ENCODE measurements at places on chromosomes 6 and 20. TPM values are rescaled to one million over a fixed set of nuclear protein-coding genes. Genes with fewer than 3 reads are reported as not detected.

The SEL1L2 gene
- total RNA-seq = not detected

DNA sequence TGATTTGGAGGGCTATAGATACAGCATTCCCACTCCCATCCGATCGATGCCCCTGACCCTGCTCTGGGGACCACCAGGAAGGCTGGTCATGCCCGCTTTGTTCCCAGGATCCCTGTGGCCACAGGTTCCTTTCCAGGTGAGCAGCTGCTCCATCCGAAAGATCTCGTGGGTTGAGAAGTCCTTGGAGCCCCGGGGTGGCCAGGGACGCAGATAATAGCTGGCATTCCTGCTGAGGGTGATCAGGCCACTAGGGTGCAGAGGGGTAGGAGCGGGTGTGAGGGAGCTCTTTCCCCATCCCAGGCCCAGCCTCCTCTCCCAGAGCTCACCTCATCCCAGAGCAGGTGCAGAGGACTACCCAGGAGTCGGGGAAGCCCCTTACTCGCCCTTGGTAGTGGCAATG, 7.4 kb downstream of the ADAM33 start:
- H3K4me1 ChIP-seq = peaks cover 4% of the 10 kb centered on the region
- DNase-seq = no peak
- no peak overlapping the region for H3K4me3 ChIP-seq
- no peak overlapping the region for H3K27ac ChIP-seq

The SIGLEC1 gene
- total RNA-seq = not detected

- no peak overlapping the region for H3K27ac ChIP-seq
- H3K27me3 ChIP-seq = no peaks in the 10 kb centered on the region
- H3K4me3 ChIP-seq = no peak overlapping the region
- DNase-seq = no peak
- peaks cover 46% of the 10 kb centered on the region for H3K36me3 ChIP-seq
Measured at GRCh38 chr6:143802833-143803565, 40.1 kb upstream of the LTV1 start.

GRCh38 chr6:14620522-14620921, 502.9 kb downstream of the CD83 start:
- peaks cover 34% of the 10 kb centered on the region for H3K4me1 ChIP-seq
- peaks cover 4% of the 10 kb centered on the region for H3K36me3 ChIP-seq

The PCK1 gene
- not detected for total RNA-seq

DNA sequence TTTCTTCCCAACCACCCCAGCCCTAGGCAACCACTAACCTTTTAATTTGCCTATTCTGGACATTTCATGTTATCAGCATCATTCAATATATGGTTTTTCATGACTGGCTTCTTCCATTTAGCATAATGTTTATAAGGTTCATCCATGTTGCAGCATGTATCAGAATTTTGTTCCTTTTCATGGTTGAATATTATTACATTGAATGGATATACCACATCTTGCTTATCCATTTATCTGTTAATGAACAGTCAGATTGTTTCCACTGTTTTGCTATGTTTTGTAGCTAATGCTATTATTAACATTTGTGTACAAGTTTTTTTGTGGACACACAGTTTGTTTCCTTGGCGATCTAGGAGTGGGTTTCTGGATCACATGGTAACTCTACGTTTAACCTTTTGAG, 3.0 kb upstream of the DNAAF9 start:
- H3K4me3 ChIP-seq = no peak overlapping the region
- no peak for DNase-seq
- H3K27me3 ChIP-seq = peaks cover 3% of the 10 kb centered on the region
- no peak overlapping the region for H3K27ac ChIP-seq

The BTNL2 gene
- total RNA-seq = not detected

GRCh38 chr6:113651920-113652319, 205.2 kb upstream of the MARCKS start:
- DNase-seq = no peak
- no peaks in the 10 kb centered on the region for H3K4me1 ChIP-seq
- no peaks in the 10 kb centered on the region for H3K36me3 ChIP-seq
- no peak overlapping the region for H3K4me3 ChIP-seq

The DEFB132 gene
- total RNA-seq = not detected

- H3K27me3 ChIP-seq = no peaks in the 10 kb centered on the region
- H3K36me3 ChIP-seq = peaks cover 1% of the 10 kb centered on the region
- peak overlapping the region; percentile 91 for H3K27ac ChIP-seq
- peak overlapping the region; percentile 45 for H3K4me3 ChIP-seq
Measured at GRCh38 chr6:16712255-16712930, 48.9 kb downstream of the ATXN1 start.

The CLPSL2 gene
- total RNA-seq = not detected

DNA sequence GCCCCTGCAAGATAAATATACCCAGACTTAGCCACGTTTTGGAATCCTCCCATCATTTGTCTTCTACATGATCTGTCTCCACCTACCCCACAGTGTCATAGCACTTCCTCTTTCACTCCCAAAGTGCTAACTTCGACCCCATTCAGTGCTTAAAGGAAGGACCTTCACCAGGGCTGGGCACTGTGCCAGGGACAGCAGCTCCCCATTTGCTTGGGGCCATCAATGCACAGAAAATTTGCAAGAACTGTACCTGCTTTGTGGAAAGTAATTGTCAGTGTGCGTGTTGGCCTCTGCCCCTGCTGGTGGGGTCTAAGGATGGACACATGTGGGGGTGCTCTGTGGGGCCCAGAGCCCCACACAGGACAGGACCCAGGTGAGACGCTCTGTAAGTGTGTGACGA, 5.2 kb upstream of the BPIFA2 start:
- DNase-seq = no peak
- H3K27ac ChIP-seq = no peak overlapping the region
- H3K4me1 ChIP-seq = no peaks in the 10 kb centered on the region
- H3K36me3 ChIP-seq = no peaks in the 10 kb centered on the region
- no peak overlapping the region for H3K4me3 ChIP-seq

The RHAG gene
- total RNA-seq = not detected

The ASIP gene
- not detected for total RNA-seq

The CTAGE9 gene
- not detected for total RNA-seq

DNA sequence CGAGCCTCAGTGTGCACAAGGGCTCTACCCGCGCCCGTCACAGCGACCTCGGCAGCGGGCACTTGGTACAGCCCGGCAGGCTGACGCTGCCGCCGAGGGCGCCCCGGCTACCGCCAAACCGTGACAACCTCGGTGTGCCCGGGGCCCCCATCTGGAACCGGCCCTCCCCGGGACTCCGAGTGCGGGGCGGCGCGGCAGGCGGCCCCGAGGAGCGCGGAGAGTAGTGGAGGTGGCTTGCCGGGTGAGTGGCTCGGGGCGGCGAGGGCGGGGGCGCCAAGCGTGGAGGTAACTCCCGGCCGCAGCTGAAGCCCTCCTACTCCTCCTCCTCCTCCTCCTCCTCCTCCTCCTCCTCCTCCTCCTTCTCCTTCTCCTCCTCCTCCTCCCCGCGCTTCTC, at the start of gene ISM1:
TSS of gene ISM1 (plus strand) at position 371 of the 394 bp plus-strand sequence. CDS start 503 bp downstream, outside the sequence.
- peaks cover 42% of the 10 kb centered on the region for H3K27me3 ChIP-seq
- H3K4me1 ChIP-seq = peaks cover 17% of the 10 kb centered on the region
- peak within 1 kb of the TSS; percentile 37 for H3K27ac ChIP-seq
- peak within 1 kb of the TSS; percentile 74 for H3K4me3 ChIP-seq
- DNase-seq = peak; percentile 57

The CCN6 gene
- total RNA-seq = 0.32 TPM

GRCh38 chr20:8621001-8621400, 447.9 kb upstream of the PLCB4 start:
- no peaks in the 10 kb centered on the region for H3K36me3 ChIP-seq
- H3K4me3 ChIP-seq = no peak overlapping the region
- no peaks in the 10 kb centered on the region for H3K4me1 ChIP-seq
- no peaks in the 10 kb centered on the region for H3K27me3 ChIP-seq
- DNase-seq = no peak

- no peak for DNase-seq
- peaks cover 2% of the 10 kb centered on the region for H3K36me3 ChIP-seq
- no peak overlapping the region for H3K27ac ChIP-seq
- no peaks in the 10 kb centered on the region for H3K27me3 ChIP-seq
- no peak overlapping the region for H3K4me3 ChIP-seq
Measured at GRCh38 chr20:37360391-37361115, 14.6 kb downstream of the SRC start.

GRCh38 chr20:10611357-10611756, 62.4 kb downstream of the JAG1 start:
- H3K4me1 ChIP-seq = no peaks in the 10 kb centered on the region
- H3K27me3 ChIP-seq = no peaks in the 10 kb centered on the region
- no peak overlapping the region for H3K4me3 ChIP-seq
- H3K27ac ChIP-seq = no peak overlapping the region

The IL17F gene
- total RNA-seq = 155 TPM

The PNPLA1 gene
- total RNA-seq = not detected

The RPN2 gene
- 115 TPM for total RNA-seq

GRCh38 chr6:3291987-3292386, 33.2 kb downstream of the PSMG4 start:
- DNase-seq = no peak
- H3K4me3 ChIP-seq = no peak overlapping the region
- H3K27me3 ChIP-seq = no peaks in the 10 kb centered on the region
- H3K27ac ChIP-seq = no peak overlapping the region

- no peaks in the 10 kb centered on the region for H3K4me1 ChIP-seq
- no peak overlapping the region for H3K27ac ChIP-seq
- DNase-seq = no peak
- no peaks in the 10 kb centered on the region for H3K36me3 ChIP-seq
- no peak overlapping the region for H3K4me3 ChIP-seq
Measured at GRCh38 chr6:23371132-23371915, 754.7 kb upstream of the NRSN1 start.

GRCh38 chr20:22490287-22491193, 93.8 kb downstream of the FOXA2 start:
- H3K4me1 ChIP-seq = no peaks in the 10 kb centered on the region
- DNase-seq = no peak
- H3K36me3 ChIP-seq = no peaks in the 10 kb centered on the region
- peaks cover 4% of the 10 kb centered on the region for H3K27me3 ChIP-seq

The PRPF6 gene
- total RNA-seq = 67.0 TPM

GRCh38 chr20:50138479-50139393, 14.8 kb downstream of the PEDS1 start:
- H3K36me3 ChIP-seq = peaks cover 35% of the 10 kb centered on the region
- peaks cover 21% of the 10 kb centered on the region for H3K4me1 ChIP-seq
- H3K27me3 ChIP-seq = no peaks in the 10 kb centered on the region
- no peak overlapping the region for H3K4me3 ChIP-seq

- no peak overlapping the region for H3K27ac ChIP-seq
- no peak for DNase-seq
- H3K27me3 ChIP-seq = peaks cover 4% of the 10 kb centered on the region
- no peak overlapping the region for H3K4me3 ChIP-seq
- no peaks in the 10 kb centered on the region for H3K36me3 ChIP-seq
- no peaks in the 10 kb centered on the region for H3K4me1 ChIP-seq
Measured at GRCh38 chr6:147159536-147160374, 44.5 kb upstream of the STXBP5 start.

The RSPO3 gene
- not detected for total RNA-seq

The GABRR1 gene
- total RNA-seq = not detected

- DNase-seq = no peak
- H3K4me1 ChIP-seq = peaks cover 3% of the 10 kb centered on the region
- H3K27me3 ChIP-seq = no peaks in the 10 kb centered on the region
- no peak overlapping the region for H3K4me3 ChIP-seq
- no peak overlapping the region for H3K27ac ChIP-seq
Measured at GRCh38 chr6:41602422-41602743, 35.9 kb upstream of the MDFI start.

- H3K27me3 ChIP-seq = no peaks in the 10 kb centered on the region
- no peak overlapping the region for H3K4me3 ChIP-seq
- H3K36me3 ChIP-seq = no peaks in the 10 kb centered on the region
- no peak overlapping the region for H3K27ac ChIP-seq
- no peaks in the 10 kb centered on the region for H3K4me1 ChIP-seq
Measured at GRCh38 chr6:117188627-117189201, 76.6 kb upstream of the VGLL2 start.

DNA sequence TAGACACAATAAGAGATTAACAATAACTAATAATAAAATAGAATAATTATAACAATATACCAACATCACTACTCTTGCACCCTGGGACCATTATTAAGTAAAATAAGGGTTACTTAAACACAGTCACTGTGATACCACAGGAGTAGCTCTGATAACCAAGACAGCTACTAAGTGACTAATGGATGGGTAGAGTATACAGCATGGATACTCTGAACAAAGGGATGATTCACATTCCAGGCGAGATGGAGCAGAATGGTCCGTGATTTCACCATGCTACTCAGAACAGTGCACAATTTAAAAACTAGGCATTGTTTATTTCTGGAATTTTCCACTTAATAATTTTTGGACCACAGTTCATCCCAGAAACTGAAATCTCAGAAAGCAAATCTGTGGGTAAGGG, 80.0 kb upstream of the FUT9 start:
- no peaks in the 10 kb centered on the region for H3K4me1 ChIP-seq
- no peaks in the 10 kb centered on the region for H3K27me3 ChIP-seq
- no peak overlapping the region for H3K4me3 ChIP-seq
- no peak for DNase-seq
- no peak overlapping the region for H3K27ac ChIP-seq

- peaks cover 38% of the 10 kb centered on the region for H3K36me3 ChIP-seq
- H3K4me1 ChIP-seq = peaks cover 49% of the 10 kb centered on the region
- peak; percentile 99 for DNase-seq
Measured at GRCh38 chr6:90296341-90297114, at the start of gene BACH2. TSS of gene BACH2 (minus strand) at chr6:90296843. CDS start at chr6:90008844, 287,999 bp downstream.

The OR2B6 gene
- total RNA-seq = not detected

The CAPN11 gene
- 1.2 TPM for total RNA-seq

The ANKEF1 gene
- 2.8 TPM for total RNA-seq

DNA sequence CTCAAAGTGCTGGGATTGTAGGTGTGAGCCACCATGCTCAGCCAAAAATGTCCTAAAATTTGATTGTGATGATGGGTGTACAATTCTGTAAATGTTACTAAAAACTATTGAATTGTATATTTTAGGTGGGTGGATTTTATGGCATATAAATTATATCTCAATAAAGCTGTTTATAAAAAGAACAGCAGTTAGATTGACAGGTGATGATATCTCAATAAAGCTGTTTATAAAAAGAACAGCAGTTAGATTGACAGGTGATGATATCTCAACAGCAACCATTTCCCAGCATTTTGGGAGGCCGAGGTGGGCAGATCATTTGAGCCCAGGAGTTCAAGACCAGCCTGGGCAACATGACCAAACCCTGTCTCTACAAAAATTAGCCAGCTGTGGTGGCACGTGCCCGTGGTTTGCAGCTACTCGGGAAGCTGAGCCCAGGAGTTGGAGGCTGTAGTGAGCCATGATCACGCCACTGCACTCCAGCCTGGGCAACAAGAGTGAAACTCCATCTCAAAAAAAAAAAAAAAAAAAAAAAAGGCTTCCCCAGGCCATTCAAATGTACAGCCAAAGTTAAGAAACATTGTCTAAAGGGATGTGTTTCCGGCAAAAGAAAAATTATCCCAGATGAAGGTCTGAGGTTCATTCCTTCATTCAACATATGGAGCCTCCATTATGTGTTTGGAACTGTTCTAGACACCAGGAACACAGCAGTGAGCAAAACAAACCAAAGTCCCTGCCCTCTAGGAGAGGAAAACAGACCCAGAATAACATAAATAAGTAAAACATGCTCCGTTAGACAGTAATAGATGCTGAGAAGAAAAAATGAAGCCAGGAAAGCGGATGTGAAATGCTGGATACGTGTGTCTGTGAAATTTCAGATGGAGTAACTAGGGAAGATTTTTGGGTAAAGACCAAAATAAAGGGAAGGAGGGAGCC, 1.6 kb upstream of the RBCK1 start:
- no peaks in the 10 kb centered on the region for H3K27me3 ChIP-seq
- H3K27ac ChIP-seq = peak overlapping the region; percentile 87
- no peak for DNase-seq

GRCh38 chr6:1747003-1747402, 137.3 kb downstream of the FOXC1 start:
- DNase-seq = no peak
- no peaks in the 10 kb centered on the region for H3K27me3 ChIP-seq
- peaks cover 2% of the 10 kb centered on the region for H3K4me1 ChIP-seq
- H3K27ac ChIP-seq = no peak overlapping the region

GRCh38 chr20:49700411-49701185, 13.1 kb downstream of the B4GALT5 start:
- DNase-seq = no peak
- H3K27ac ChIP-seq = peak overlapping the region; percentile 72
- H3K36me3 ChIP-seq = peaks cover 9% of the 10 kb centered on the region
- no peaks in the 10 kb centered on the region for H3K27me3 ChIP-seq

Measured in activated CD4-positive, alpha-beta T cell treated with anti-CD3 and anti-CD28 coated beads for 36 hours (primary cell).